T-cell (primary cell): ENCODE measurements at places on chromosomes 5 and 9. TPM values are rescaled to one million over a fixed set of nuclear protein-coding genes. Genes with fewer than 3 reads are reported as not detected.

DNA sequence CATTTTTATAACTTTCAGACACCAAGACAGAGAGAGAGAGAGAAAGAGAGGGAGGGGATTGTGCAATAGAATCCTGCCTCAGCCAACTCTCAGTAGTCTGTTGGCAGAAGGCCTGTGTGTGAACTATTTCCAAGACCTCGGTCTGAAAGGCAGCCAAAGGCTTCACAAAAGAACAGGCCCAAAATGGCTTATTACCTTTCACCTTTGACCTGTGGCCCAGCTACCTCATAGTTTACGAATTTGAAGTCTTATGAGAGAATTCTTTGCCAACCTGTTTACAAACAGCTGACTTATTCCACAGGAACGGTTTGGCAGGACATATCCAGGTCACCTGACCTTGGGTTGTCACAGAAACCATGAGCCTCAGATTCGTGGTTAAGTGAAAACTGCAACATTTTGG, 48.6 kb downstream of the NR2F1-AS1 start:
- DNase-seq: no peak

DNA sequence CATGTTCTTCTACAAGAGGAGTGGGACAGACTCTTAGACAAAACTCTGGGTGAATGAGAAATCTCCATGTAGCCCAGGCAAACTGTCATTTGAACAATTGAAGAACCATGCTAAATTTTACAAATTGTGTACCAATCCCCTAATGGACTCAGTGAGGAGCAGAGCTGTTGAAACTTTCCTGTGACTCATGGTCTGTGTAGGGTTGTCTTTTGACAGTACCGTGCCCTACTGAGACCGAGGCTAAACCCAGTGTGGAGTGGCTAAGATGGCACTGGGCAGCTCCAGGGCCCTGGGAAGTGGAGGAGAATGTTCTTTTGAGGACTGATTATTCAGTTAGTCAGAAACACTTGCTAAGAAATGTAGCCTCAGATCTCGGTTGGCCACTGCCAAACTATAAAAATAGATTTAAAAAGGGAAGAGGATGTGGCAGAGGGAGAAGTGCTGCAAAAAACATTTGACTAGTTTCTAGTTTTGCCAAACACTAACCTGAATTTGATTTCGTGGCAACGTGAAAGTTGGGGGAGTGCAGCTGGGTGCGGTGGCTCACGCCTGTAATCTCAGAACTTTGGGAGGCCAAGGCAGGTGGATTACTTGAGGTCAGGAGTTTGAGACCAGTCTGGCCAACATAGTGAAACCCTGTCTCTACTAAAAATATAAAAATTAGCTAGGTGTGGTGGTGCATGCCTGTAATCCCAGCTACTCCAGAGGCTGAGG, 24.7 kb downstream of the POU4F3 start:
- DNase-seq: no peak

GRCh38 chr5:8892926-8893325, 652.9 kb downstream of the SEMA5A start:
- DNase-seq: no peak

- DNase-seq: no peak
Observed at GRCh38 chr9:128428644-128429512, 8.2 kb downstream of the CERCAM start.

LRRC19 gene
- total RNA-seq: not detected

FBXO10 gene
- 4.8 TPM for total RNA-seq

DNA sequence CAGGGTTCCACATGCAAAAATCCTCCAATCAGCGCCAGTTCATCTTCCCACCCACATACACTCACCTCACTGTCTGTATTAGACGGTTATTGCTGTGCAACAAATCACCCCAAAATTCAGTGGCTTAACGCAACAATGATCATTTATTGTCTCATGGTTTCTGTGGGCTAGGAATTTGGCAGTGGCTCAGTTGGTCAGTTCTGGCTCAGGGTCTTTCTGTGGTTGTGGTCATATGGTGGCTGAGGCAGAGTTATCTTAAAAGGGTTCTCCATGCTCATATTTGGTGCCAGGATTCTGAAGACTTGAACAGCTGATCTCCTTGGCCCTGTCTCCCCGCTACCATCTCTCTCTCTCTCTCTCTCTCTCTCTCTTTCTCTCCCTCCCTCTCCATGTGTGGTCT, 12.9 kb downstream of the ZNF618 start:
- no peak for DNase-seq

DNA sequence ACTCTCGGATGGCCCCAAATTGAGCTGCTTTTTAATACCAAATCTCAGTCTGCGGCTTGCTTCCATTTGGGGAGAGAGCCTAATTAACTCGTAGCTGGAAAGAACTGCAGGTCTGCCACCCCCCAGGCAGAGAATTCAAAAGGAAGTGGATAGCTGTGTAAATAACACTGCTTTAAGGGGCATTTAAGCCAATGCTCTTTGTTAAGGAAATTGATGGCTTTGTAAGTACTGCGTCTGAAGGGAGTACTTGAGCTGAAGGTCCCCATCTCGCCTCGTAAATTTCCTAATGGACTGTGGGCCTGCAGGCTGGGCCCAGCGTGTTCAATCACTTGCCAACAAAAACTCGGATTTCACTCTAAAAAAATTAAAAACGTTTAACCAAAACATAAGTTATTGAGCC, 132.7 kb downstream of the PAPPA start:
- no peak for DNase-seq

DNA sequence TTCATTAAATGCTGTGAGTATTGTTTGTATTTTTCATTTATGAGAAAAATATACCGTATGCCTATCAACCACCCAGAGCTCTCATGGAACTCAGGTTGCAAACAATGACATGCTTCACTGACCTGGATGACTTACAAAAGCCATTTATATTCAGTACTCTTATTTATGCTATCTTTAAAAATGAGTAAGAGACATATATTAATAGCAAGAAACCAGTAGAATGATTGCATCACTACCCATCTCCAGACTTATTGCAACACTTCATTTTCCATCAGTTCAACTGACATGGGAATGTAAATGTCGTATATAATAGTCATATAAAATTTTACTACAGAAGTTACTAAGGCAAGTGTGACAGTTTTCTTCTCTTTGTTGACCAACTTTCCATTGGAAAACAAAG, 69.1 kb downstream of the OTP start:
- DNase-seq: no peak

LCP2 gene
- total RNA-seq: 394 TPM

SV2C gene
- 0.07 TPM for total RNA-seq

RAD1 gene
- total RNA-seq: 22.6 TPM
